ENCODE measurements at places on chromosomes 2 and 18.

DNA sequence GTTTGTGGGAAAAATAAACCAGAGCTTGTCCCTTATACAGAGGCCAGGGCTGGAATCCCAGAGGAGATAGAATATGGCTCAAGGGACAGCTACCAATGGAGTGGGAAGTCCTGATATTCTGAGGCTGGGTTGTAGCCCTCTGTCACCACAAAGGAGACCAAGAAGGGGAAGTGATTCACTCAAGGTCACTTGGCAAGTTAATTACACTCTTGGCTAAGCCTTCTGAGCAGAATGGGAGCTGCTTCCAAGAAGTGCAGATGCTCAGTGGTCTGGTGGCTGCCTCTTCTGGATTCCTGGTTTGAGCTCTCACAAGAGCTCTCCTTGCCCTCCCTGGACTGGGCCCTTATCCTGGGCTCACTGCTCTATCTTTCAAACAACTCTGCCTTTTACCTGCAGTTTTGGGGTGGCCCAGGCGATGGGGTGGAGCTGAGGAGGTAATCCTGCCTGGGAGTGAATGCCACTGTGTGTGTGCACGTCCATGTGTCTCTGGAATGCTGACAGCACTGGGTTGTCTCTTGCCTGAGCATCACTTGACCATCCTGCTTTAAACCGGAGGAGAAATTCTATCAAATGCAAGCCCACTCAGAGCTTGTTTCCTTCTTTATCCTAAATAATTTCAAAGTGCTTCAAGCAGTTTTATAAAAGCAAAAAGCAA is 168.2 kb downstream of the KCNS3 start:
- no peak for DNase-seq

DNA sequence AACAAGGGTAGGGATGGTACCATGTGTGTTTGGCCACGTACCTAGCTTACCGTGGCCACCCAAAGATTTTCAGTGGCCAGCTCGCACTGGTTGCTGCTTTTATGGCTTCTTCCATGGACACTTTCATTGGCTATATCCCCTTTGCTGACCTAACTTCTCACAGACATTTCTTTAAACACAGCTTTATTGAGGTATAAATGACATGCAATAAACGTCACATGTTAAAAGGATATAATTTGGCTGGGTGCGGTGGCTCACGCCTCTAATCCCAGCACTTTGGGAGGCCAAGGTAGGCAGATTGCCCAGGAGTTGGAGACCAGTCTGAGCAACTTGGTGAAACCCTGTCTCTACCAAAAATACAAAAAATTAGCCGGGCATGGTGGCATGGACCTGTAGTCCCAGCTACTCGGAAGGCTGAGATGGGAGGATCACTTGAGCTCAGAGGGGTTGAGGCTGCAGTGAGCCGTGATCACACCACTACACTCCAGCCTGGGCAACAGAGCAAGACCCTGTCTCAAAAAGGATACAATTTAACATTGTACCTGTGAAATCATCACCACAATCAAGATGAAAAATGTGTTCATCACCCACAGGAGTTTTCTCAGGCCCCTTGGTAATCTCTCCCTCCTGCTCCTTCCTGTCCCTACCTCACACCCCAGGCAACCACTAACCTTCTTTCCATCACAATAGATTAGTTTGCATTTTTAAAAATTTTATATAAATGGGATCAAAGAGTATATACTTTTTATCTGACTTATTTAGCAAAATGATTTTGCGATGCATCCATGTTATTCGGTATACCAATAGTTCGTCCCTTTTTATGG is 127.8 kb upstream of the PPP1CB start:
- no peak for DNase-seq

GRCh38 chr18:7957297-7957696 is 390.2 kb downstream of the PTPRM start:
- no peak for DNase-seq

DNA sequence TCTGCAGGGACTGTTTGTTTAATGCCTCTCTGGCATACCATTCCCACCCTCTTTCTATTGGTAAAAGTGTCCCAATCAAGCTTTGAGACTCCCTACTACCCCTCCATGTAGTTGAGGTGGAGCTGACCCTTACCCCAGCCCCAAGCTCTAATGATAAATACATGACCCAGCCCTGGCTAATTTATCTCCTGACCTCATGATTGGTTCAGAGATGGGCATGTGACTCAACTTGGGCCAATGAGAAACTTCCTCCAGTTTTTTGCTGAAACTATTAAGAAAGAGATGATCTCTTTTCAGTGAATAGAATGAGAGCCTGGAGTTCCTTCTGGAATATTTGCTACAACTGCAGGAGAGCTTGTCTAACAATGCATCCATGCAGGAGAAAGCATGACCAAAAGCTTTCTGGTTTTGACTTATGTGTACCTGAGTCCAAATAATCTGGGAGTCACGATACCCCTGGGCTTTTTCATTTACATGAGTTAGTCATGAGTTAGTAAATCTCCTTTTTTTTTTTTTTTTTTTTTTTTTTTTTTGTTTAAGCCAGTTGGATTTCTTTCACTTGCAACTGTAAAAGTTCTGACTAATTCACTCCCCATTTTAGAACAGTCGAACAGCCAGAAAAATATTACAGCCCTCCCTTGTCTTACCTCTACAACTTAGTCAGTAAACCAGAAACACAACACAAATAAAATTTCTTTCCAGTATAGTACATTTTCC is 66.5 kb upstream of the TLK1 start:
- no peak for DNase-seq

DNA sequence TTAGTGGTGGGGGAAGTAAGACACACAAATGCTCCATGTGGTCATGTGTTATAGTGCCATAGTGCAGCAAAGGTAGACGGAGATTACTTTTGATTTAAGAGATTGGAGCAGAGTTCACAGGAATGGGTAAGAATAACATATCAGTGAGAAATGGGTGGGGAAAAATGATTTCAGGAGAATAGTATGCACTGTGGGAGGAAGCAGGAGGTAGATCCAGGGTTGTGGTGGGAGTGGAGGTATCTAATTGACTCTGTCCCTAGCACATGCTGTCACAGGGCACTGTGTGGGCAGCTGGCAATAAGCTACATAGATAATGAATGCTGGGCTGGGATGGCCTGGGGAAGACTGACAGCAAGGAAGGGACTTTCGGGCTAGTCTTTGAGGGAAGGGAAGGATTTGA is 65.3 kb downstream of the STAT1 start:
- DNase-seq, result no peak

- no peak for DNase-seq
These were observed 174.6 kb downstream of the HAUS1 start for GRCh38 chr18:46278481-46279465.

DNA sequence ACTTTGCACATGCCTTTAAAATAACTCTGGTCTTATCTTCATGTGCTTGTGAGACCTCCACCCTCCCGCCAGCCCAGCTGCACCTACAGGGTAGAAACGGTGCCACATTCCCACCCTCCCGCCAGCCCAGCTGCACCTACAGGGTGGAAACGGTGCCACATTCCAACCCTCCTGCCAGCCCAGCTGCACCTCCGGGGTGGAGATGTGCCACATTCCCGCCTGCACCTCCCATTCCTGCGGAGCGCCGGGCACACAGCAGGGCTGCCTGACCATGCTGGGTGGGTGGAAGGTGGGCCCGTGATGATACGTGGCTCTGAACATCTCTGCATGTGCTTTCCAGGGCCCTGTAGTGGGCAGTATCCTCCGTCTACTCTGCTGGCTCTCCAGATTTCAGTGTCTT is 243.7 kb upstream of the PXDN start:
- DNase-seq, result no peak

DNA sequence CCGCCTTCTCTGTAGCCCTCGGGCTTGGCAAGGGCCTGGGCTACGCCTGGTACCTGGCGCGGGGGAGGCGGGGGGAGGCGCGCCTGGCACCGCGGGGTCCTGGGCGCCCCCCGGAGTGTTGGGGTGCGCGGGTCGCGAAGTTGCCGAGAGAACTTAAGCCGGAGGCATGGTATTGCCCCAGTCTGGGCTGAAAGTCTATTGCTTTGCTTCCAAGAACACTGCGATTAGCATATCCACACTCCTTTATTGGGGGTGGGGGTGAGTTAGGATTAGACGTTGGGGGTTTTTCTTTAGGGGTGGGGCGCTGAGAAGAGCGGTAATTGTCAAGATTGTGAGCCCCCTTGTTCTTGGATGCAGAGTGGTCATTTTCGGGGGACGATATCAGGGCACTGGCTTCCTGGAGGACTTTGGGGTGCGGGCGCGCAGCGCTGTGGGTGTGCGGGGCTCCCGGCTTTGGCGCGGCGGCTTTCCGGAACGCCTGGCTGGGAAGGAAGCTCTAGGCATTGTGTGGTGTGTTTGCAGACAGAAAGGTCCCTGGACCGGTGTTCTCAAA is 798 bp downstream of the TANC1 start:
- no peak for DNase-seq

DNA sequence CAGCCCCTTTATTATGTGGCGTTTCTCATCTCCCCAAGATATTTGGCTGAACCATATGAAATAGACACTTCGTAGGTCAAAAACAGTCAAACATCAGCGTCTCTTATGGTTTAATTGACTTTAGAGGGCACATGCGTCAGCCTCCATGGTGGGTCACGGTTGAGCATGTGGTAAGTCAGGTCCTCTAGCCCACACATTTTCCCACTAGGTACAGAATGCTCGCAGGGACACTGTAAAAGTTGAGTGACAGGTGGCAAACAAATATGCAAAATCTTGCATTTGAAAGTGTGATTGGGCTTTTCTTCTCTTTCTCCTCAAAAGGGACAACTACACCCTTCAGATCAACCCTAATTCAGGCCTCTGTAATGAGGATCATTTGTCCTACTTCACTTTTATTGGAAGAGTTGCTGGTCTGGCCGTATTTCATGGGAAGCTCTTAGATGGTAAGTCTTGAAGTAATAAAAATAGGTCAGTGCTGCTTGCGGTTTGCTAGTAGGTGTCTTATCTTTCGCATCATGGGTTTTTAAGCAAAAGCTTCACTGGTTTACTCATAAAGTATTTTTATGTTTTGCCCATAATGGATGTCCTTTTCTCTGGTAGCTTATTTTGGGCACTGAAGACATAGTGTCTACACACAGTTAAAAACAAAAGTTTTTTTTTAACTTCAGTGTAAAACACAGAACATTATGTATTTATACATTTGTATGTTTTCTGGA is 261.3 kb downstream of the ALPK2 start:
- no peak for DNase-seq
